ENCODE measurements at places on chromosomes 1 and 21. TPM values are rescaled to one million over a fixed set of nuclear protein-coding genes. Genes with fewer than 3 reads are reported as not detected.

- DNase-seq, result no peak
Observed at GRCh38 chr1:69535490-69535889, 32.2 kb upstream of the LRRC7 start.

DNA sequence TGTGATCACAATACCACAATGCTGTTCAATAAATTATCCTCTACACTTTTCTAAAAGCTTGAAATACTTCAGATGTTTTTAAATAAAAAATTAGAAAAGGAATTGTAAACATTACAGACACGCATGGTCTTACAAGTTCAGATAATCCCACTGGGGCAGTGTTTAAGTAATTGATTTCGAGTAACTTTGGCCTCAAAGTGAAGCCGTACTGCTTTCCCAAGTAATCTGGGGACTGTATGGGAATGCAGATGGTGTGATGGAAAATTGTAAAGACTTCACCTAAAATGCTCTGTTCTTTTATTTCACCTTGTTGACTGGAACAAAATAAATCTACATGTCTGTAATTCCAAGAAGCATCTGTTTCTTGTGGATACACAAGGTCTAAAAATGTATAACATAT is 401.7 kb upstream of the LYPLAL1 start:
- no peak for DNase-seq

GRCh38 chr21:15250384-15250783 is 185.6 kb upstream of the NRIP1 start:
- no peak for DNase-seq

DNA sequence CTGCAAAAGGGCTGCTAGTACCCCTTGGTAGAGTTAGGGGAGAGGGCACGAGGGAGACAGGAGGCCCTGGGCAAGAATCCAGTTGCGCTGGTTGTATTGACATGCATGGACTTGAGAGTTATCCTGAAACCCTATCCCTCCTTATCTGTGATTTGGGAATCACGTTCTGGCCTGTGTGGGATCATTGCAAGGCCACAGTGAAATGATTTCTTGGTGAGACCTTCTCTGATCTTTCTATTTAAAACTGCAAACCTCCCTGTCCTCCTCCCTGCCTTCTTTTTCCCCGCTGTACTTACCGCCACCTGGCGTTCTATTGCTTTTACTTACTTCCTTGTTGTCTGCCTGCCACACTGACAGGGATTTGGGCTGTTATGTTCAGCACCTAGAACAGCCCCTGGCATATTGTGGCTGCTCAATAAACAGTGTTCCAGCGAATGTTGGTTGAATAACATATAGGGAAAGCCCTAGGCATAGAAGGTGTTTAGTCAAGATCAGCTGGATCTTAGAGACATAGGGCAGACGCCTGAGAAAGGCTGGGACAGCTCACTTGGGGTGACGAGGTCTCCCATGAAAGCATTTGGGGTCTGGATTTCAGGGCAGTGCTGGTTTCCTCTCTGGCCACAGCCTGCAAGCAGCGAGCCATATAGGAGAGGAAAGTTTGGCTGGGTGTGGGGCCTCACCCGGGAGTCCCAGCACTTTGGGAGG is 25.6 kb downstream of the ALPL start:
- no peak for DNase-seq

DNA sequence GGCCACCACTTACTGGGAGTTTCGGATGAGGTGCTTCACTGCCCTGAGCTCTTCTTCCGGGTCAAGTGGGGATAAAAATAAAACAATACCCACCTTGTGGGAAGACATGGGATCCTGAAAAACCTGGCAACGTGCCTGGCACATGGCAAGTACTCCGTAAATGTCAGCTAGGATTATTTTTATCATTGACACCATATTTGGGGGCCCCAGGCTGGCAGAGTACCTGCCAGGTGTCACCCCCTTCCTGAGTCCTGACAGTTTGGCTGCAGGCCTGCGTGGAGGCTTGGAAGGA is 9.2 kb upstream of the EPHA2 start:
- DNase-seq, result no peak

- no peak for DNase-seq
Observed at GRCh38 chr1:161498646-161499045, 6.6 kb upstream of the FCGR2A start.

- DNase-seq, result peak; percentile 46
Observed at GRCh38 chr21:31865429-31865970, 7.3 kb upstream of the HUNK start.

GRCh38 chr1:209057083-209057482 is 526.4 kb upstream of the CAMK1G start:
- DNase-seq, result no peak

GRCh38 chr1:174988986-174989385 is 10.8 kb upstream of the CACYBP start:
- DNase-seq, result no peak

DNA sequence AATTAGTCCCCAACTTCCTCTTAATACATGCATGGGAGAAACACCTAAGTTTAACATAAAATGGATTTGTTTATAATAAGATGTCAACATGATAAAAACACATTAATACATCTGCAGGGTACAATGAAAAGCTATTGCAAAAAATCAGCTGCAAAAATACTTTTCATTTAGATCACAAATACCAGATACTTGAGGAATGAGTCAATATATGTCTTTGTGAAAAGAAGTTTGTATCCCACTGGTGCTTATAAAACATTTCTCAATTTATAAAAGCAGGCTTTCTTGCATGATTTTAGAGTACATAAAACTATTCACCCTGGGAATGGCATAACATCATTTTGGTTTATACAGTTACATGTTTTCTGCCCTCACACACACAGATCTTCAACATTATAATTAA is 18.6 kb upstream of the PRKAA2 start:
- DNase-seq, result no peak

DNA sequence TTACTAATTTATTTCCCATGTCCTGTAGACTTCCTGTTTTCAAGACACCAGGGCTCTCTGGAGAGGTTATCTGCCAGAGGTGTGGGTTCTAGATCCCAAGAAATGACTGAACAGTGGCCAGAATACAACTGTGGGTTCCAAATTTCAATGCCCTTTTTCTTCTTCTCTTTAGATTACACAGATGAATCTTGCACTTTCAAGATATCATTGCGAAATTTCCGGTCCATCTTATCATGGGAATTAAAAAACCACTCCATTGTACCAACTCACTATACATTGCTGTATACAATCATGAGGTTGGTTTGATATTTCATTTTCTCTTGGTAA is 15.0 kb downstream of the IFNAR2 start:
- no peak for DNase-seq

GRCh38 chr21:28229814-28230213 is 762.9 kb downstream of the LTN1 start:
- DNase-seq, result no peak

CTNNBIP1 gene
- 31.9 TPM for total RNA-seq

SUSD4 gene
- 17.7 TPM for total RNA-seq

NPHS2 gene
- not detected for total RNA-seq

CACNA1S gene
- not detected for total RNA-seq

PGLYRP4 gene
- total RNA-seq, result not detected

SPATA17 gene
- total RNA-seq, result 0.41 TPM

SMIM11 gene
- total RNA-seq, result 6.6 TPM

All from right atrium auricular region (tissue), 2 donors.